Stimulated activated CD8-positive, alpha-beta memory T cell treated with anti-CD3 and anti-CD28 coated beads, Interleukin-15, amount 100 ng/mL, for 48 hours (primary cell): ENCODE measurements at places on chromosomes 11 and 22.

GRCh38 chr22:27518531-27519340, 282.8 kb downstream of the MN1 start:
- no peak for DNase-seq

GRCh38 chr11:119052163-119052814, 4.7 kb downstream of the HYOU1 start:
- DNase-seq, result no peak

- no peak for DNase-seq
Measured at GRCh38 chr11:2563213-2564007, 118.6 kb downstream of the KCNQ1 start.

DNA sequence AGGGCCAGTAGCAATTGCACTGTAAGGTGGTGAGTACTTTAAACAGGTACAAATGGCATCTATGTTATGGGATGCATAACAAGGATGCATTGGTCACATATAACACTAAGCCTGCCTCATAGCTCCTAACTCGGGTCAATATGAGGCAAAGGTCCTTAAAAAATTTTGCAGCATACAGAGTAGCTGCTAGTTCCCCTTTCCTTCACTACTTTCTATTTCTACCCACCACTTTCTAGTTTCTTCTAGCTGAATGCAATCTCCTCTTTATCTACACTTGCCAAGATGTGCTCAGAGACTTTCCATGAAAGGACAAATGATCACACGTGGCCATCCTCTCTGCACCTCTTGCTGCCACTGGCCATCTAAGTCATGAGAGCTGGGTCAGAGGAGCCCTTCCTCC, 9.8 kb downstream of the OR51F2 start:
- no peak for DNase-seq

DNA sequence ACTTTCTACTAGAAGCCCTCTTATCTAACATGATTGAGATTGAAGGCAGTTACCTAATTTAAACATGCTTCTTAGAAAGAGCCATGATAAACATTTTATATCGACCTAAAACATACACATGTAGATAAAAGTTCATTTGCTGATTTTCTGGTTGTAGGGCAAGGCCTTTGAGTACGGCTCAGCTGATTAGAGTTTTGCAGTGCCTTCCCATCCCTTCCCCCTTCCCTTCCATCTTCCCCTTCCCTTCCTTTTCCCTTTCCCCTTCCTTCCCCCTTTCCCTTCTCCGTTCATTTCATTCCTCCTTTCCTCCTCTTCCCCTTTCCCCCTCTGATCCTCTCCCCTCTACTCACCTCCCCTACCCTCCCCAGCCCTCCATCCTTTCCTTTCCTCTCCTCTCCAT, 4.3 kb downstream of the LDHC start:
- no peak for DNase-seq

DNA sequence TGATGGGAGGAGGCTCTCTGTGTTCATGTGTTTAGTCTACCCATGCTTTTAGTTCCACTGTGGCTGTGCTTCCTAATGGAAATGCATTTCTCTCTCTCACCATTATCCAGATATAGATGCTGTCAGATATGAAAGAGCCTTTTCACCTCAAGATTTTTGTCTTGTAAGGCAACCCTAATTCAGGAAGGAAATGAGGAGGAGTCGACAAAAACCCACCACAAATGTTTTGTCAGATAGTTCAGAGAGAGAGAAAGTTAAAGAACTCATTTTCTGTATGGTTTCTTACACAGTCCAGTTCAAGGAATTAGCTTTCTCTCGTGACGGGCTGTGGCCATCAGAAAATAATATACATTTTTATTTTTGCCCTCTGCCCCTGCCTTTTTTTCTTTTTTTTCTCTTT, 82.5 kb downstream of the ARL14EP start:
- no peak for DNase-seq

DNA sequence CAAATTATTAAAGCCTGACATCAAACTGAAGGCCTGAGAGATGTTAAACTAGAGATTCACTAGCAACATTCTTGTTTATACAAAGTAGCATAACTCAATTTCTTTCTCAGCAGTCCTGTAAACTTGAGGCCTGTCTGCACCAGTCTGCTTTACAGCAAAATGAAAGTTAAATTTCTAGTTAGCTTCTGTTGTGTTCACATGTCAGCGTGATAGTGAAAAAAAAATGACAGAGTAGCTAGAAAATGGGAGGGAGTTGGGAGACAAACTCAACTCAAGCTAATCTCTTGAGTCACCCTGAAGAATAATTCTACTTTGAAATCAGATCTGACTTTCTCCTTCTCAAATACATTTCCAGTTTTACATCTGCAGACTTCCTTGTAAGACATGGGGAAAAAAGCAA, 6.5 kb downstream of the RBFOX2 start:
- no peak for DNase-seq

DNA sequence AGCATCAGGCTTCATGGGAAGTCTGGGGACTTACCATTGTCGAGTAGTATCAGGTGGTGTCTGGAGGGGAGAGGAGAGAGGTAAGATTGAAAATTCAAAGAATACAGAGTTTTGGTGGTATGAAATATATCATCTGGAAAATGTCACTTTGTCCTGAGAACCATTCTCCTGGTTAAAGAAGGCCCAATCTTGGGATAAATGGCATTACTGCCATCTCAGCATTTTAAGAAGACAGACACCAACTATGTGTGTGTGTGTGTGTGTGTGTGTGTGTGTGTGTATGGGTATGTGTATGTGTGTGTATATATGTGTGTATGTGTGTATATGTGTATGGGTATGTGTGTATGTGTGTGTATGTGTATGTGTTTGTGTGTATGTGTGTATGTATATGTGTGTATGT, 673.3 kb downstream of the NTM start:
- no peak for DNase-seq

GRCh38 chr11:76419896-76420295, 24.9 kb upstream of the EMSY start:
- no peak for DNase-seq

DNA sequence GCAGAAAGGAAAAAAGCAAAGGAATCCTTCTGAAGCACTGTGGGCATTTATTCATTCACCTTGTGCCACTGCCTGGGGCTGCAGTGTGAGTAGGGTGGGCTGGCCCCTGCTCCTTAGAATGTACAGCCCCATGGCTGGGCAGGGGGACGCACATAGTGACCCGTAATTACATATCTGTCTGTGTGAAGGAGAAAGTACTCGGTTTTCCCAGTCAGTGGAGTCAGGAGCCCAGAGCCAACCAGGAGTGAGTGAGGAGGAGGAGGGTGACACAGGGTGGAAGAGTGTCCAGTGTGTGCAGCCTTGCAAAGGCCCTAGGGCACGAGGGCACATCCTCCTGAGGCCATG, 91.9 kb downstream of the CDKN1C start:
- no peak for DNase-seq

- no peak for DNase-seq
Measured at GRCh38 chr11:56932572-56933220, 56.0 kb upstream of the OR5AK2 start.

DNA sequence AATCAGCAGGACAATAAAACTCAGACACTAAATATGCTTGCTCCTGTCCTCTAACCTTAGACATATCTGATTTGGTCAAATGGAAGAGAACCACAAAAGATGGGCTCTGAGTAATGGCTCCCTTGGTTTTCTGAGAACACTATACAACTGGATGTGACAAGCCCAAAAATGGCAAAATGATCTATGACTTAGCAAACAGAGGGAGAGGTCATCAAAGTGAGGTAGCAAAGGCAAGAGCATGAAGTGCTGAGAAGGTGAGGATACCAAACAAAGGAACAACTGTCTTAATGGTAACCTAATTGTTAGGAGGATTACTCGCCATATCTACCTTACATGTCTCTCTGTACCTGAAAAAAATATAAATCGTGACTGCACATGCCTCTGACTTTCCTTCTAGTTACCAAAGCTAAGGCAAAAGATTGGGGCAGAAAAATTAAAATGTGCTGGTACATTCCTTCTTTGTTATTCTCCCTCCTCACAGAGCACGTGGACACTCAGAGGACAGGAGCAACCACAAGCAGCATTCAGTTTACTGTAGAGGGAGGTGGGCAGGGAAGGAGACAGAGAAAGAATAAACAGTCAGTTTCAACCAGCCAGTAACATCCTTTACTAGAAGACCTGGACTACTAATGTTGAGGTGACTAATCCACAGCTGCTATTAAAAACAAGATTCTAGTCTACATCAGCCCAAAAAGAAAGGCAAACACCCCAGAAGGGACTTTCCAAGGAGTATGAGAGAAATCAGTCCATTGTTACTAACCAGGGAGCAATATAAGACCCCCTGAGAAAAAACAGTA, 88.8 kb downstream of the AMBRA1 start:
- DNase-seq, result no peak

DNA sequence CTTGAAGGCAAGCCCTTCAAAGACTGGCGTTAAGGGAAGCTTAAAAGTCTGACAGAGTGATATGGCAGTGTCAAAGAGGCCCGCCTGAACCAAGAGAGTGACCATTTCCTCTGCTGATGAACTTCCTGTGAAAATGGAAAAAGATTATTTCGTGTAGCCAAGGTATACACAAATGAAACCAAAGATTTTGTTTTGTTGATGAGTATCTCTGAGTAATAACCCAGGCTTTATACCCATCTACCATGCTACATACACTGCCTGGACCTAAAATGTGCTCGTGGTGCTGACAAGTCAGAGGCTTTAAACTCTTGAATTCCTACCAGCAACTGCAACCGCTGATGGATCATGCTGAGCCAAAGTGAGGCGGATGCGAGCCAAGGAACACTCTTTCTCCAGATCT, 21.0 kb upstream of the FNBP4 start:
- no peak for DNase-seq
